Foreskin keratinocyte (primary cell): ENCODE measurements at places on chromosomes 5 and 9. TPM values are rescaled to one million over a fixed set of nuclear protein-coding genes. Genes with fewer than 3 reads are reported as not detected.

The DCP2 gene
- polyA plus RNA-seq: 8.4 and 10.9 TPM in 2 replicates

The DRD1 gene
- not detected in 2 replicates for polyA plus RNA-seq

The ICE1 gene
- 3.7 and 4.6 TPM in 2 replicates for polyA plus RNA-seq

The ROR2 gene
- 0.94 and 1.3 TPM in 2 replicates for polyA plus RNA-seq

The ADGRD2 gene
- 0.04 and 0.11 TPM in 2 replicates for polyA plus RNA-seq

The UNC5A gene
- polyA plus RNA-seq: 0.18 and 0.46 TPM in 2 replicates

The PCDHGC5 gene
- 0.18 and 0.24 TPM in 2 replicates for polyA plus RNA-seq

The CSF1R gene
- polyA plus RNA-seq: 0.02 TPM in 1 of 2 replicates, not detected in the other

The ANKRD55 gene
- polyA plus RNA-seq: not detected in 2 replicates

The OMD gene
- not detected in 2 replicates for polyA plus RNA-seq
